ENCODE measurements at places on chromosomes 1 and 21.

- DNase-seq: no peak
These were observed 82.5 kb downstream of the LRRN2 start for GRCh38 chr1:204602871-204603542.

DNA sequence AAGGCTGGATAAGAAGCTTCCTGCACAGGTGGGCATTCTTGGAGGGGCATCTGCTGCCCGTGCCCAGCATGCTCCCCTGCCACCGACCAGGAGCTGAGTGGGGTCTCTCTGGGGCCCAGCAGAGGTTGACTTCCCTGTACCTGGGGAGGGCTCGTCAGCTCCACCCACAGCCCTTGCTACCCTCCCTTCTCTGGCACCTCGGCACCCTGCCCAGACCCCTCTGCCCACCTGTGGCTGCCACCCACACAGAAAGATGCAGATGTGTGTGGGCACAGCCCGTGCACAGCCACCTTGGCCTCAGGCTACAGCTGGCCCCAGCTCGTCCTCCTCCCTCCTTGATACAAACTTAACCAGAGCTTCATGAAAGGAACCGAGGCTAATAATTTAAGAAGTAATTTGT, 241.2 kb upstream of the VAMP3 start:
- no peak for DNase-seq

GRCh38 chr1:28126783-28127490, 38.5 kb upstream of the EYA3 start:
- no peak for DNase-seq

DNA sequence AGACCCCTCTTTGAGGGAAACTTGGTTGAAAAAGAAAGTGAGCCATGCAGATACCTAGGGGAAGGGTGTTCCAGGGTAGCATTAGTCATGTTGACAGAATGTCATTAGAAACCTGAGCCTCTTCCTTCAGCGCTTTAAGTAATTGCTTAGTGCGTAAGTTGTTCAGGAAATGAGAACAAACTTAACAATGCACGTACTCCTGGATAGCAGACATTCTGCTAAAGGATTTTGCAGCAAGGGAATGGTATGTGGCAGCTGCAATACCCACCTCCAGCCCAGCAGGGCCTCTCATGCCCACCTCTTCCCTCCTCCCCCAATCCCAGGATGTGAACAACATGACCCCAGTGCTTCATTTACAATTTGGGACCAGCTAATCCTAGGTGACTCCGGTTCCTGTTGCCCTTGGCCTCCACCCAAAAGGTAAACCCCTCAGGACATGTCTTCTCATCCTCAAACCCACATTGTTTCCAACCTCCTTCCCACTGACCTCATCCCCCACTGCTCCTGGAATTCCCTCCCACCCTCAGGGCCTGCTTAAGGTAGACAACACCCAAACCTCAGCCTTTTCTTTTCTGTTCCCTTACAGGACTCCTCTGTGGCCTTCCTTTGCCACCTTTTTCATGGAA, 98.0 kb upstream of the BCAR3 start:
- no peak for DNase-seq

DNA sequence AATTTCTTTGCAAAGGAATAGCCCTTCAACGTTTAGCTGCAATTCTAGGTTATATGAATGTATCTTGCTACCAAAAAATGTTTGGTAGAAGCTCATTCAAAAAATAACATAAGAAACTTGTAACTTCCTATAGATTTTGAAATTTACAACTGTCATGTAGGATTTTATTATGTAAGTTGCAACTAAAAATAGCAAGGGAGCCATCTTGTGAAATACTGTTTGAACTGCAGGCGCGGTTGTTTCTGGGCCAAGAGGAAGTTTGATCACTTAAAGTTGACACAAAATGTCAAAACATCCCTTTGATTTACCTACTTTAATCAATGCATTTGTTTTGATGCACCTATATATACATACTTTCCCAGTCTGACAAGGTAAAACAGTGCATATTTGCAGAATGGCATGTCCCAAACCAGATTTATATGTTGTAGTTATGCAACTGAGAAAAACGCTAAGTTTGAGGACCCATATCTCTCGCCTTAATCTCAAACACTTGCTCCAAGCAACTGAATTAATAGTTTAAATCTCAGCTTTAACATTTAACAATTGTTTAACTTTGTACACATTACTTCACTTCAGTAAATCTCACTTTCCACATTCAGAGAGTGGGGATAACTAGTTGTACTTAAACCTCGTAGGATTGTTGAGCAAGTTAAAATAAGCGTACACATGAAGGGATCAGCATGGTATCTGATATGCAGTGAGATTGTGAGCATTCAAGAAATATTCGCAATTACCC, 63.9 kb downstream of the KCNK2 start:
- no peak for DNase-seq

DNA sequence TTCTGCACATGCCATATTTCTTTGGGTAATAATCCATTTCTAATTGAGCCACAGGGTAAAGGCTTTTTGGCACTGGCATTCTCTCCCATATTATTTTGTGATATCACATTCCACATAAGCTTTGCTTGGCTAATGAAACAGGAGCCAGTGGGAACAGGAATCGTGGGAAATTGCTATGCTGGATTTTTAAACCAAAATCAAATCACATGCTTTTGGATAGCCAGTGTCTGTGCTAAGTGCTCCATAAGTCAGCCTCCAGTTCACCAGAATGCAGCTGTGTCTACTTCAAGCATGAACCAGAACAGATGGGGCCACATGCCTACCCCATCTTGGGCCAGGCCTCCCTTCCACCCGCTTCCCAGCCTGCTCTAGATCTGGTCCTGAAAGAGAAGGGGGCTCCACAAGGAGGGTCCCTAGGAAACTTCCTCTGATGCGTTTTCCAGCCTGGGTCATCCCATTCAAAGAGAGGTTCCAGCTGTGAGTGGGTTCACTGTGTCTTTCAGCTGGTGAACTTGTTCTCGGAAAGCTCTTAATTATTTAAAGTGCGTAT, 131.2 kb upstream of the COA6 start:
- DNase-seq: no peak

GRCh38 chr1:239977416-239977815, 114.3 kb upstream of the FMN2 start:
- DNase-seq: no peak

DNA sequence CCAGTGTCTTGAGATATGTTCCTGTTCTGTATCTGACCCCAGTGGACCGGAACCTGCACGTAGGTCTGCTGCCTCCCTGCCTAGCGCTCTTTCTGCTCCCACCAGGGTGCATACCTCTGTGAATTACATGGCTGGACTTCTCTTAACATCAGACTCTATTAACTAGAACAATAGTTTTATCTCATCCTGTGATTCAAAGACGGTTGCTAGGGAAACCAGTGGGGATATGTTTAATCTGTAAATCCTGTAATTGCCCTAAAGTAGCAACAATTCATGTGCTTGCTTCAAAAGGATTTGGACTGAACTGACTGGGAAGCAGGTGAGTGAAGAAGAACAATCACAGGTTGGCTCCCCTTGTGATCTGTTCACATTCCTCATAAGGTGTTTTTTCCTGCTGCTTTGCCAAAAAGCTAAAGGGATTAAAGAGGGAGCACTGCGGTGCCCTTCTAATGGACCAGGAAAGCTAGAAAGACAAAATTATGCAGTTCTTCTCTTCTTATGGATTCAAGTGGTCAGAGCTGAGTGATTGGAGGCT, 52.7 kb upstream of the DIRAS3 start:
- no peak for DNase-seq

DNA sequence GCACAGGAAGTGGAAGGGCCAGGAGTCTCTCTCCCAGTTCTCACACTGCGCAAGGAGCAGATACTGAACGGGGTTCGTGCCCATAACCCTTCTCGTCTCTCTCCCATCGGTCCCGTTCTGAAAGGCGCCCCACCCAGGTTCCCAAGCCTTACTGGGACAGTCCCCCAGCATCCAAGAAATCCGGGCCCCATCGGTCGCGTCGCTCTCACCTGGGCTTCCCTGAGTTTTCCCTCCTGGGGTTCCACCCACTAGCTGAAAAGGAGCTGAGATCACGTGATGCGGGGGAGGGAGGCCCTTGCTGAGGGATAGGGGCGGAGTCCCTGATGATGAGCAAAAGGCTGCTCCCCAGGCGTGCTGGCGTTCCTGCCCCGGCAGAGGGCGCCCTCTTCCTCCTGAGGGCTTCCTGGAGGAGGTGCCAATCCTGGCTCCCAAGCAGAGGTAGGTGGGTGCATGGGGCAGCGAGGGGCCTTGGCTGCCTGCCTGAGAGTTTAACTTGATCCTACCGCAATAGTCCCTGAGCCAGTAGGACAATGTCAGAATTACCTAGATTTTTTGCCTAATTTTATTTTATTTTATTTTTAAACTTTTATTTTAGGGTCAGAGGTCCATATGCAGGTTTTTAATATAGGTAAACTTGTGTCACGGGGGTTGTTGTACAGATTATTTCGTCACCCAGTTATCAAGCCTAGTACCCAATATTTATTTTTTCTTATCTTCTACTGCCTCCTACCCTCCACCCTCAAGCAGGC, at the start of gene SPOCD1:
TSS of gene SPOCD1 (minus strand) at position 271 of the 749 bp plus-strand sequence. CDS start 689 bp downstream, outside the sequence.
- no peak for DNase-seq

GRCh38 chr1:41093826-41094225, 72.3 kb upstream of the SLFNL1 start:
- DNase-seq: no peak

- no peak for DNase-seq
These were observed 27.4 kb downstream of the AKNAD1 start for GRCh38 chr1:108829498-108829916.

DNA sequence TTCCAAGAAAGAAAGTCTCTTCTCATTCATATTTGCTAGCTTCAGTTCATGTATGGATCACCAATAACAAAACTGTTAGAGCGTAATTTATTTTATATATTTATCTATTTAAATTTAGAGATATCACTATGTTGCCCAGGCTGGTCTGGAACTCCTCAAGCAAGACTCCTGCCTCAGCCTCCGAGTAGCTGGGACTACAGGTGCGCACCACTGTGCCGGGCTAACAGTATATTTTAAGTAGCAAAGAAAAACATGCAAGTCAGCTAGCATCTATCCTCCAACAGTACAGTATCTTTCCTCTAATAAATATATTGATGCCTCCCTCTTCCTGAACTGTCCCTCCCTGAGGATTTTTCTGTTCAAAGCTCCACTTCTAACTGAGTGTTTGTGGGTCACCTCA, 21.5 kb downstream of the INPP5B start:
- DNase-seq: no peak

GRCh38 chr1:226480461-226480860, 68.1 kb upstream of the STUM start:
- DNase-seq: no peak

GRCh38 chr1:93692983-93693591, 11.4 kb upstream of the BCAR3 start:
- DNase-seq: no peak

DNA sequence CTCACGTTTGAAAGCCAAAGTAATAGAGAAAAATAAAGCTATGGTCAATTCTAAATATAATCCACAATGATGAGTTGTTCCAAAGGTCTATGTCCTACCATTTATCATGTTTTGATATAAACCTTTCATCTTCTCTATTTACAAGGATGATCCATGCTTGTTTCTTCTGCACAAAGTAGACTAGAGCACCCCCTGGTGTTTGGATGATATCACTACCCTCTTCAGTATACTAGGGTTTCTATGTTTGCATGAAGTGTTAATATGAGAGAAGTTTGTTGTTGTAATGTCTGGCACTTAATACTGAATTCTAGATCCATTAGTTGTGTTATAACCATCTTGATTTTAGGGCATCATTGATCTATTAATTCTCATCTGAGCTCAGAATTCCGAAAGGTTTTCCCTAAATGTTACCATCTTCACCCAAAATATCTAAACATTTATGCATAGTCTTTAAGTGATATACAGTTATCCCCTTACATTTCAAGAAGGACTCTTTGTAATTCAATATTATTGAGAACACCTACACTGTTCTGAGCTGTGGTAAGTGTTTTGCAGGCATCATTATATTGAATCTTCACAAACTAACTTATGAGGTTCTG, 21.1 kb downstream of the CLDN8 start:
- DNase-seq: no peak

DNA sequence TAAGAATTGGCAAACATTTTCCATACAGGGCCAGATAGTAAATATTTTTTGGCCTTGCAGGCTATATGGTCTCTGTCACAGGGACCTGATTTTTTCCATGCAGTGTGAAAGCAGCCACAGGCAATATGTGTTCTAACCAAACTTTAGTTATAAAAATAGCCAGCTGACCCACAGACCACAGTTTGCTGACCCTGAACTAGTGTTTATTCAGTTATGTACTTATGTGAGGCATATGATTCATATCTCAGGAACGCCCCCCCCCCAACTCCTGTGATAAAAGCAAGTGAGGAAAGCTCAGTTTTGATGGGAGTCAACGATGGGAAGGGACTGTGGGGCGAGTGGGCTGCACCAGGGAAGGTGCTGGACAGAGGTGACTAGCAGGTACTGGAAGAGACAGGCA, 80.1 kb downstream of the HMGB4 start:
- no peak for DNase-seq

DNA sequence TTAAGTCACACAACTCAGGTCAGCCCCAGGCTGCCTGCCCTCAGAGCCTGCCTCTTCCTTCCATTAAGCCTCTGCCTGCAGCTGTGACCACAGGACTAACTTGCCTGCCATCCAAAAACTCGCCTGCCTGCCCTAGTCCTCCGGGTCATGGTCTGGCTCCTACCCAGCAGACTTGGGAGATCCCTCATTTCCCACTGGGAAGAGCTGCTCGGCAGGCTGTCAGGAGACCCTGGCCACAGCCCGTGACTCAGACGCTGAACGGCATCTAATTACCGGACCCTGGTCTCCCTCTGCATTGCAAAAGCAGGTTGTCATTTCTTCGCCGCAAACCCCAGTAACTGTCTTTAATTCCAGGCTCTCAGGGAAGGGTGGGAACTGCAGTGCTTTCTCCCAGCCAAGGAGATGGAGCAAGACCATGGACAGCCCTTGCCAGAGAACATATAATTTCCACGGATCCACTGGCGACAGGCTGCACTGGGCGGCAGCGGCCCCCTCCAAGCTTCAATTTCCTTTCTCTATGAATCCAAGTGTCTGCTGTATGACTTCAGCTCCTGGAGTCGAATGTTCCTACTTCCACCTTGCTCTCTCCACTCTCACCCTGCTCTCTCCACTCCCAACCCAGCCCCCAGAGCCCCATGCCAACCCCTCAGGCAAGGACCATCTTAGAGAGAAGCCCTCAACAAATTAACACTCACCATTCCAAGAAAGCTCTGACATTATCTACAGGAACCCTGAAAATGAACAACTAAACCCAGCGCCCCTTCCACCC, 20.4 kb downstream of the OLFML2B start:
- no peak for DNase-seq

DNA sequence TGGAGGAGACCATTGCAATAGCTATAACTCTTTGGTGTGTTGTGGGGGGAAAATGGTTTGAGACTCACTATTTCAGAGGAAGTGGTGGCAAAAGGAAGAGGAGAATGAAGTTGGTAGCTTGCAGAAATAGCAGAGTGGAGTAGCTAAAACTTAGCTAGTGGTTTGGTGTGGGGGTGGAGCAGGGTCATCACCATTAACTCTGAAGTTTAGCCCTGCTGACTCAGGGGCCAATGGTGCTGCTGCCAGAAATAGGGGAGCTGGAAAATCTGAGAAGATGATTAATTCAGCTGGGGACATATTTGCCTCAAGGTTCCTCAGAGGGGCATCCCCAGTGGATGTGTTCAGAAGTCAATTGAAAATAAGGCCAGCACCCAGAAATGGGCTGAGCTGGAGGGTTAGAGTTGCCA, 65.4 kb downstream of the RUNX1 start:
- no peak for DNase-seq

Measured in NCI-H187 (cell line).